Kidney epithelial cell (primary cell): ENCODE measurements at places on chromosomes 4 and X.

DNA sequence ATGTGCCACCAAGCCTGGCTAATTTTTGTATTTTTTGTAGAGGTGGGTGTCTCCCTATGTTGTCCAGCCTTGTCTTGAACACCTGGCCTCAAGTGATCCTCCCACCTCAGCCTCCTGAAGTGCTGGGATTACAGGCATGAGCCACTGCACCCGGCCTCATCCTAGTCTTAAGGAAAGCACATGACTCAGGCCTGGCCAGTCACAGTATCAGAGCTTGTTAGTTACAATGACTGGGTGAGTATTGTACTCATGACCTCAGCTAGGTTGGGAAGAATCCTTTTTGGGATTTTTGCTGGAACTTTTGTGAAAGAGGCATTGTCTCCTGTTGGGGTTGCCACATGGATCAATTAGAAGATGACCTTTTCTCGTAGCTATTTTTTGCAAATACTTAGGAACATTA, 292.8 kb downstream of the RAPGEF2 start:
- DNase-seq, result no peak

DNA sequence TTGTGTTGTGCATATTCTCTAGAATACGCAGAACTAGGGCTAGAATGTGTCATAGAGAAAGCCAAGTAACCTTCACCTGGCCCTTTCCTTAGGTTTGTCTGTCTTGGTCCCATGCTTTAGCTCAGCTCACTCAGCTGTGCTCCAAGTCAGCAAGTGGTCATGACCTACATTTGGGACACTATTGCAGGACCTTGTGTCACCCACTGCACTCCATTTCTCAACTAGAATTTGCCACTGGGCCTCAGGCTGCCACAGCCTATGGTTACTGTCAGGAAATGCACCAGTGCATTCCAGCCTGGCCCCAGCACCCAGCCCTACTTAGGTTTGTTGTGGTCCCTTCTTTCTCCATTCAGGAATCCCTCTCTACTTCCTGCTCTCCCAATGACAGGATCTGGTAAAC, 7.7 kb upstream of the FGG start:
- DNase-seq, result no peak

GRCh38 chr4:142703694-142704309, 142.3 kb downstream of the INPP4B start:
- DNase-seq, result no peak

- no peak for DNase-seq
Observed at GRCh38 chr4:183098019-183098722, 886 bp upstream of the WWC2 start.

DNA sequence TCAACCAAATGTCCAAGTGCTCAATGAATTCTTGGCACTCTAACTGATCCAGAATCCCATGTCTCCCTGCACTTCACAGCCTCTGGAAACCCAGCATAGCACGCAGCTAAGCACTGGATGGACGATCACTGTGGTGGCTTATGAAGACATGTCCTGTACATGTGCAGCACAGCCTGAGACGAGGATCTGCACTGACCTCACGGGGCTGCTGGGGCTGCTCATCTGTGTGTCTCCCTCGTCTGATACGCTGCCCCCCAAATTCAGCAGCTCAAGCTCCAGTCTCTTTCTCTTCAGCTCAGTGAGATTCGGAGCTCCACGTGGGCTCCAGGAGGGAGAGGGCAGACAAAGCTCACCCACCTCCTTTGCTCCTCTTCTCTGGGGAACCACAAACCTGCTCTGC, 126.9 kb downstream of the CPZ start:
- DNase-seq, result no peak

GRCh38 chr4:10036807-10037342, 15.6 kb upstream of the SLC2A9 start:
- no peak for DNase-seq

- no peak for DNase-seq
Observed at GRCh38 chr4:102169345-102169744, 175.9 kb downstream of the SLC39A8 start.

- DNase-seq, result no peak
Observed at GRCh38 chr4:95105983-95106382, 348.2 kb downstream of the BMPR1B start.

- DNase-seq, result no peak
Observed at GRCh38 chrX:41558531-41558930, 111.4 kb downstream of the NYX start.

GRCh38 chr4:118814891-118815290, 21.0 kb downstream of the SEC24D start:
- DNase-seq, result no peak

- no peak for DNase-seq
Observed at GRCh38 chrX:47751670-47752069, 85.0 kb upstream of the ZNF81 start.

- no peak for DNase-seq
Observed at GRCh38 chrX:18542905-18543304, 117.5 kb downstream of the CDKL5 start.

- no peak for DNase-seq
Observed at GRCh38 chr4:185283723-185284122, 74.3 kb downstream of the SNX25 start.

GRCh38 chr4:152689615-152690501, 10.1 kb upstream of the TMEM154 start:
- DNase-seq, result no peak

GRCh38 chr4:73831569-73831968, 4.9 kb upstream of the CXCL6 start:
- no peak for DNase-seq

- DNase-seq, result no peak
Observed at GRCh38 chr4:124694946-124695598, 17.5 kb downstream of the ANKRD50 start.

GRCh38 chr4:70705183-70706043, 16.4 kb upstream of the RUFY3 start:
- no peak for DNase-seq

DNA sequence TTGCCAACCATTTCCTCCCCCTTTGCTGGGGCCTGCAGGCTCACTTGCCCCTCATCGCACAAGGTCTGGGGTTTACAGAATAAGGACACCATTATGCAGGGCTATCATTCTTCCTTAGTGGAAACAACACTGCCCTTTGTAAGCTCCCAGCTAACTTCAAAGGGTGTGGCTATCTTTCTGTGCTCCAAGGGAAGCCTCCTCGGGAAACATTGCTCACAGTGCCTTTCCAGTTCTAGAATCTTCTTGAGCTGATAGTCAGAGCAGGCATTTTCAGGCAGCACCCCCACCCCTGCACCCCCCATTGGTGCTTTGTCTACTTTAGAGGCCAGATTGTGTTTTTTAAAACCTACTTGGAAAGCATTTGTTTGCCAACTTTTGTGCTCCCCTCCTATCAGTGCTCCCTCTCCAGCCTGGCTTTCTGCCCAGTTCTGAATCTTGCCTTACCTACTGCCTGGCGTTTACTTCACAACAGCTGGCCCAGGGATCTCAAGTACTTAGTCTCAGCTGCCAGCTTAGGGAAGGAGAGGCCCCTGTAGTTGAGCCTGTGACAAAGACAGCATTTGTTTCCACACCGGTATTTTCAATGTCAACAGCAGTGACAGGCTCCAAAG, 53.5 kb downstream of the PLAC1 start:
- no peak for DNase-seq

DNA sequence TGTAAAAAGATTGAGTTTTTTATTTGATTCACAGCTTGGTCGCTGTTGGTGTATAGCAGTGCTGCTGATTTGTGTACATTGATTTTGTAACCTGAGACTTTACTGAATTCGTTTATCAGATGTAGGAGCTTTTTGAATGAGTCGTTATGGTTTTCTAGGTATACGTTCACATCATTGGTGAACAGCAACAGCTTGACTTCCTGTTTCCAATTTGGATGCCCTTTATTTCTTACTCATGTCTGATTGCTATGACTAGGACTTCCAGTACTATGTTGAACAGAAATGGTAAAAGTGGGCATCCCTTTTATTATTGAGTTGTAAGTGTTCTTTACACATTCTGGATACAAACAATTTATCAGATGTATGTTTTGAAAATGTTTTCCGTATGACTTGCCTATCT, 76.0 kb downstream of the ADGRG4 start:
- DNase-seq, result no peak
